Midbrain (tissue), 1 donor: ENCODE measurements at places on chromosomes 13 and 19.

DNA sequence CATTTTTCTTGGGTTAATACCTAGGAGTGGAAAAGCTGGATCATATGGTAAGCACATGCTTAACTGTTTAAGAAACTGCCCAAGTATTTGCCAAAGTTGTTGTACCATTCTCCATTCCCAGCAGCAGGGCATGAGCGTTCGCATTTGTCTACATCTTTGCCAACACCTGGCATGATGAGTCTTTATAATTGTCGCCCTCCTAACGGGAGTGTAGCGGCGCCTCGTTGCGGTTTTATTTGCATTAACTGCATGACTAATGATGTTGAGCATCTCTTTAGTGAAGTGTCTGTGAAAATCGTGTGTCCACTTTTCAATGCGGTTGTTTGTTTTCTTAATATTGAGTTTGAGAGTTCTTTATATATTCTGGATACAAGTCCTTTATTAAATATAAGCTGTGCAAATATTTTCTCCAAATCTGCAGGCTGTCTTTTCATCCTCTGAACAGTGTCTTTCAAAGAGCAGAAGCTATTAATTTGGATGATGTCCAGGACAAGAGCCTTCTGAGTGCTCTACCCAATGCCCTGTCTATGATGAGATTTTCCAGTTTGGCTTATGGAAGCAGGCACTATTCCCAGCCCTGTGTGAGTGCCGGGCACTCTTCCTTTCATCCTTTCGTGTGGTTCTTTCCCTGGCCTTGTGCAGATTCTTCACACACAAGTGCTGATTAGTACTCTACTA lies 202.0 kb downstream of the FOXO1 start:
- DNase-seq, result no peak

- no peak for DNase-seq
These were observed 35.8 kb downstream of the ZNF420 start for GRCh38 chr19:37114001-37114400.

DNA sequence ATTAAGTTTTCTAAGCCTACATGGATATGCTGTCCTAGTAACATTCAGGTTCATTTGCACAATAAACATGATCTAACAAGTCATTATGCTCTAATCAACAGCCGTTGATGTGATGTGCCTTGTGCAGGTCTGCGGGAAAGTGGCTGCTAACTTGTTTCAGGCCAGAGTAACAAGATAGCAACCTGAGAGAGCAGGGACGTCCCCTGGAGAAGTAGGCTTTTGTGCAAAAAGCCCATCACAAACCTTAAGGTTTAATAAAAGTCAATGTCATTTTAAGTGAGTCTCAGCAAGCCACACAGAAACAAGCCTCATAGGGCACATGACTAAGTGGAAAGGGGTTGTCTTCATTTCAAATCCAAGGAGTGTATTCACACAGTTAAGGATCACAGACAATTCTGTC lies 17.6 kb downstream of the FOXO1 start:
- DNase-seq, result no peak

GRCh38 chr19:45172173-45172572 lies 5.9 kb downstream of the TRAPPC6A start:
- no peak for DNase-seq

DNA sequence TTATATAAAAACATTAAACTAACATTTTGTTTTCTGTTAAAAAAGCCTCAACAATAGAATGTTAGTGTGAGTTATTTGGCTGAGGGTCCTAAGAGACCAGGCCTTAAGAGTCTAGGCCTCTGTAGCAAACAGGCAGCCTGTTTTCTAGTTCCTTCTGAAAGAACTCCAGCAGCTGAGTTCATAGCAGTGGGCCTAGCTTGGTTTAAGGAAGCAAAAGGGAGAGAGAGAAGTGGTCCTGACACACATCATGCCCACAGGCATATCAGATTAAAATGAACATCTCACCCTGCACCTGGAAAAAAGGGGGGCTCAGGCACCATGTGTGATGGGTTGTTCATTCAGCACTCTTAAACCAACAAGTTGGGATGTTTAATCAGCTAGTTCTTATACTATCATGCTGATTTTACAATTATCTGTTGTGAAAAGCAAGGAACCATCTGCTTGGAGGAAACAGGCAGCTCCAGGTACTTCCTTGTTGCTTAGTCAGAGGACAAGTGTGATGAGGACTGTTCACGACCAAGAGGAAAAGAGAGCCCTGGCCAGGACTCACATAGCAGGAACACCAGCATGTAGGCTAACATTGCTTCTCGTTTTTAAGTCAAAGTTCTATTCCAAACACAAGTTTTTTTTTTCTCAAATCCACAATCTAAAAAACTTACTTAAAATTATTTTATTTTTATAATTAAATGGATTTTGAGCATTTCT lies 81.3 kb upstream of the FRY start:
- DNase-seq, result no peak

- no peak for DNase-seq
These were observed 8.9 kb downstream of the DHX34 start for GRCh38 chr19:47357788-47358680.

- no peak for DNase-seq
These were observed 3.8 kb downstream of the HSPBP1 start for GRCh38 chr19:55275851-55276719.

DNA sequence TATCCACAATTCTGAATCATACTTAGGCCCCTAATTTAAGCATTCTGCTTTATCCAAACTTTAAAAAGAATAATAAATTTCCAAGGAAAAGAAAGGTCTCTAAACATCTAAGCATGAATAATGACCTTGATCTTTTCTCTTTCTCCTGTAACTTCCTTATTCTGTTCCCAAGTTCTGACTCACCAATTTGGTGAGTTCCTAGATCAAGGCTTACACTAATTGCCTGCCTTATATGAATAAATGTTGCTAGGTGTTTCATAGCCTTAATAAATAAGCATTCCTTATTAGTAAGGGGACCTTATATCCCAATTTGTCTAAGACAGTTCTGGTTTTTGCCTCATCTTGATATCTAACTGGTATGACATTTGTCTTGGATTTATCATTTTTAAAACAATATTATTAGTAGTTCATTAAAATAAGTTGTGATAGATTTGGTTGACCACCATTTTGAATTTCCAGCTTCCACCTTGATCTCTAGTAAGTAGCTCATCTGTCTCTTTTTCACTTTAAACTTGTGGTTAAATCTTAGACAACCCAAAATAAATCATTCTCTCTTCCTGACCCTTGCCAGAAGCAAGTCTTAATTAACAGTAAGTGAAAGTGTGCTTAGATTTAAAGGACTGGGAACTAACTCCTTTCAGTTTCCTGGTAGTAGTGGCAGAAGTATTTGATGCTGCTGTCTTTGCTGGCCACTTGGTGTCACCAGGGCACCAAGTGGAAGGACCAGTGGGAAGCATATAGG lies 121.2 kb upstream of the MLNR start:
- peak; percentile 49 for DNase-seq

DNA sequence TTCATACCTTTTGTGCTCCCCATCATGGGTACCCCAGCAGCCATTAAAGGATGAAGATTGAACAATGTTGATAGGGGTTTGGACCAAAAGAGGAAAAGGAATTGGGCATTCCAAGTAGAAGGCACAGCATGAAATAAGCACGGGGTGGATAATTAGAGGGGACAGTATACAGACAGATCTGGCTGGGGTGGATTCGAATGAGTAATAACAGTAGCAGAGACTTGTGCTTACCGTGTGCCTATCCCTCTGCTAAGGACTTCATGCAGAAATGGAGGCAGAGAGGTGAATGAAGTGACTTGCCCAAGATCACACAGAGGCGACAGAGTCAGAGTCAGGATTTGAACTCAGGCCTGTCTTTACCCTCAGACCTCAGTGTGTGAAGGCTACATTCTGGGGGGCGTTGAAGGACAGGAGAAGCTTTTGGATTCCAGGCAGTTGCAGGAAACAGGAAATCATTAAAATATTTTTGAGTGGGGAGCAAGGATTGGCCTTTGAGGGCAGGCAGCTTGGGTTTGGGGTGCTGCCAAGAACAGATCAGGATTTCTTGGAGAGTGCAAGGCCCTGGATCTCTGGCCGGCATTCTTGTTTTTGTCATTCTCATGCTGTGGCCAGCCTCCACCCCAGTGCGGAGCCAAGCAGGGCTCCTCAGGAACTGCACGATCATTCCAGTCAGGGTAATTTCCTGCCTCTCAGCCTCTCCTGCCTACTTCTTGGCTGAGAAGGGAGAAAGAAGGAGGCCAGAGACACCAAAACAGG lies 18.7 kb downstream of the PAF1 start:
- DNase-seq, result peak; percentile 70

DNA sequence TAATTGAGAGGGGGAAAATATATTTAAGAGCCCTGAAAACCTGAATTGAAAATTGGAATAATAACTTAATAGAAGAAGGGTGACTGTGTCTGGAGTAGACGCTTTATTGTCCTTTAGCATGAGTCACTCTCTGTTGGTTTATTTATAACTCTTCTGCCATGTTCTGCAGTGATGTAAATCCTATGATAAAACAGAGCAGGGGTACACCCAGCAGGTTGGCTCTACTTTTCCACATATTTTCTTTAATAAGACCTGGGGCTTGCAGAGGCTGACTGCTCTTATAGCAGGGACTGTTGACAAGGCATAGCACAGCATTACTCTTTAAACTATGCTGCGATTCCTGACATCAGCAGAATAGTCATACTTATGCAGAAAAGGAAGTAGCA lies 389.9 kb upstream of the PCDH9 start:
- DNase-seq, result no peak

DNA sequence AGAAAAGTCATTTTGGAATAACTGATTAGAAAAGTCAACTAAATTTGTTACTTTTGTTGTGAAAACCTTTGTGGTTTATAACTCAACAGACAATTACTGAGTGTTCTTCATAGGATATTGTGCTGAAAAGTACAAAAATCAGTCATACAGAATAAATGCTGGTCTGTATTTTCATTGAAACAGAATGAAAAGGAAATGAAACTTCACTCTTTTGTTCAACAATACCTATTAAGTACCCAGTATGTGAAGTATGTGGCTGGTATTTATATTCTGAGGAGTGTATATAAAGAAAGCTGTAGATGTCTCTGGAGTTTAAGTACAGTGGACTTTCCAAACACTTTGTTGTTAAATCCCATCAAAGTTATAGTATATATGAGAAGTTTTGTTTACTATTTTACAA lies 828.4 kb upstream of the ATXN8OS start:
- DNase-seq, result no peak

DNA sequence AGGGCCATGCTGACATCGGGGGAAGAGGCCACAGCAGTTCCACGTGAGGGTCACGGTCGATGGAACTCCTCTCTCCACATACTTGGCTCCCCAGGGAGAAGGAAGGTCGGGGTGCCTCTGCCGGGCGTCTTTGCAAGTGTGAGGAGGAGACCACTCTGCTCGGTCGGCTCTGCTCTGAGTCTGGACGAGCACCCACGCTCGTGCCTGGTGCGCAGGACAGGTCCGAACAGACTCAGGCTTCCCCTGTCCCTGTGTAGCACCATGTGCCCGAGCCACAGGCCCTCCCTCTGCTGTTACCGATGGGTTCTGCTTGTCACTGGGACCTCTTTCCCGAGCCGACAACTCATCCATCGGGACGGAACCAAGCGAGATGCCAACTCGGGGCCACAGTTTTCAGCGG lies 35.1 kb downstream of the TMEM255B start:
- DNase-seq, result no peak

GRCh38 chr13:85816413-85816812 lies 17.2 kb upstream of the SLITRK6 start:
- DNase-seq, result no peak

DNA sequence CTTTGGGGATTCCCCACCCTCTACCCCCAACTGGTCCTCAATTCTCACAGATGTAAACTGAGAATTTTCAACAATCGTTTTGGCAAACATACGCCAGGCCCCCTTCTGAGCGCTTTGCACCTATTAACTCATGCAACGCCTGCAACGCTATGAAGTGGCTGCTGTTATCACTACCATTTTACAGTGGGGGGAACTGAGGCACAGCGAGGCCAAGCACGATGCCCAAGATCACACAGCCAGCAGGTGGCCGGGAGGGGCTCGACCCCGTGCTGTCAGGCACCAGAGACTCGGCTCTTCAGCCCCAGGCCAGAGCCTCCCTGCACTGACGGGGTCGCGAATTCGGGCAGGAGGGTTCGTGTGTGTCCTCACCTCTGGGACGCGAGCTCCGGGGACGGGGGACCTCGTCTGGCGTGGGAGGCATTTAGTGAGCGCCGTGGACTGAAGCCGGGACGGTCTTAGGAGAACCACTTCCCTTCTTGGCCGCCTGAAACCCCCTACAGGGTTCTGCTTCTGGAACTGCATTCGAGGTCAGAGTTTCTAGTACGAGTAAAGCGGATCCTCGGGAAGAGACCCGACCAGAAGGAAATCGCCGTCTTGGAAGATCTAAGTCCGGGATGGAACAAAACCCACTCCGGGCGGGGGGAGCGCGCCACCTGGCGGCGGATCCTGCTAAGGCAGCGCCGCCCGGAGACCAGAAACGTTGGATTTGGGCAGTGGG lies 21.0 kb downstream of the ZNF114 start:
- peak; percentile 75 for DNase-seq

DNA sequence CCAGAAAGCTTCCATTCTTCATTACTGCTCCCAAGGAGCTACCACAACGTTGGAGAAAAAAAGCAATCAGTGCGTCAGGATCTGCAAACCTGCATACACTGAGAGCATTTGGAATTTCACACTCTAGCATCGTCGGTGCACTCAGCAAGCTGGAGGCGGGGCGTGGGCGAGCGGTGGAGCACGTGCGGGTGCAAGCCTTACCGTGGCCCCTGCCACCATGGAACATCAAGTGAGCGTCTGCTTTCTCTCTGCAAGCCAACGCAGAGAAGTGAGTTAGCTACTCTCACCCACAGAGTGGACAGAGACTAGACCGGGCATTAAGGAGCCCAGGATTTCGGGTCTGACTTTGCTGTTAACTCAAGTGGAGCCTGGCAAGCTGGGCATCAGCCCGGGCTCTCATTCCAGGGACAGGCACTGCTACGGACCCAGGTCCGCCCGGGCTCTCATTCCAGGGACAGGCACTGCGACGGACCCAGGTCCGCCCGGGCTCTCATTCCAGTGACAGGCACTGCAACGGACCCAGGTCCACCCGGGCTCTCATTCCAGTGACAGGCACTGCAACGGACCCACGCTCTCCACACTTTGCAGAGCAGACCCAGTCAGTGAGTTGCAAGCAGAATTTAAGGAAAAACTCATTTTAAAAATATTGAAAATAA lies 124.1 kb upstream of the SPACA7 start:
- no peak for DNase-seq

DNA sequence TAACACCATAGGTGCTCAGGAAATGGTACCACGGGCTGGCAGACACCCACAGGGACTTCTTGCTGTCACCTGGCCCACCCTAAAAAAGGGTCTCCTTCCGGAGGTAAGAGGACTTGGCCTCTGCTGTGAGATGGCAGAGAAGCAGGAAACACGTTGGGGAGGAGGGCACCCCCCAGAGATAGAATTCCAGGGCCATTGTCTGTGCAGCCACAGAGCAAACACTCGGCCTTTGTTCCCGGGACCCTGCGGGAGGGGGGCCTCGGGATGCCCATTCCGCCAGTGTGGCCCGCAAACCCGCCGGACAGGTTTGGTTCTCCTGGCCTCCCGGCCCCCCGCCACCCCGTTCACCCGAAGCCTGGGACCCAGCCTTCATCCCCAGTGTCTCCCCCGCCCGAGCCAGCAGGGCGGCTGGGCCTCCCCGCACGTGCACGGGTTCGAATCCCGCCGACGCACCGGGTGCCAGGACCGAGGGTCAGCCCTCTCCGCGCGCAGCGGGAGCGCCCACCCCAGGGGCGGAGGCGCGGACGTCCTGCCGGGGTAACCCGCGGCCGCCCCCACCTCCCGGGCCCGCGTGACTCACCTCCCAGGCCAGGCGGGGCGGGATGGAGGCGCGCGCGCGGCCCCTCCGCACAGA lies 714 bp downstream of the PLPP2 start:
- peak; percentile 85 for DNase-seq

- no peak for DNase-seq
These were observed 196.0 kb downstream of the KLF5 start for GRCh38 chr13:73254827-73255226.

GRCh38 chr19:45497791-45498190 lies 452 bp upstream of the PPM1N start:
- no peak for DNase-seq
